ENCODE measurements at places on chromosomes 4 and X.

GRCh38 chr4:64001229-64001898 lies 407.9 kb downstream of the TECRL start:
- DNase-seq = no peak

DNA sequence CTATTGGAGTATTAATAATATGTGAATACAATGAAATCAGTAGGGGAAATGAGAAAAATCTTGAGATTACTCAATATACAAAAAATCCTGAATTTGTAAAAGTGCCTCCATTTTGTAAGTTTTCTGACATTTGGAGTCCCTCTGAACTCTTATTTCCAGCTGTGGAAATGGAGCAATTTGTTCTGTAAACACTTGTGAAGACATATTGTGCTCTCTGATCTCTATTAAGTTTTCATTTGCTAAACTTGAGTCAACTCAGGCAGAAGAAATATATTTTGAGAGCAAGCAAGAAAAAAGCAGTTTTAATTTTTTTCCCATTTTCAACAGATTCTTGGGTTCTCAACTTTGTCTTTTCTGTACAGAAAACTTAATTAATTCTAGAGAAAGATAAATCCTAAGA lies 51.4 kb upstream of the PCDH18 start:
- DNase-seq = no peak

DNA sequence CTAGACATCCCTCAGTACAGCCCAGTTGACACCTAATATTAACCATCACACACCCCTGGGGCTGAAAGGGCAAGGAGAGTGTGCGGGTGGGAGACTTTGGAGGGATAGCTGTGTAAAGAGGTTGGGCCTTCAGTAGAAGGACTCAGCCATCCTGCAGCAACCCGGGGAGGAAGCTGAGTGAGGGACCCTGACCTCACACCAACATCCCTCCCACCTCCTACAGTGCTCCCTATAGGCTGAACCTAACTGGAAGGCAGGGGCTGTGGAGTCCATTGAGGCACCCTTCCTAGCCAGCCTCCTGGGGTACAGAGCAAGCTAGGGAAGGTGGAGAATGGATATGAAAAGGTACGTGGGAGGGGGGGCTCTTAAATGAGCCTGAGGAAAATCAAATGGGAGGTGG lies 276.3 kb downstream of the PTTG2 start:
- DNase-seq = no peak

DNA sequence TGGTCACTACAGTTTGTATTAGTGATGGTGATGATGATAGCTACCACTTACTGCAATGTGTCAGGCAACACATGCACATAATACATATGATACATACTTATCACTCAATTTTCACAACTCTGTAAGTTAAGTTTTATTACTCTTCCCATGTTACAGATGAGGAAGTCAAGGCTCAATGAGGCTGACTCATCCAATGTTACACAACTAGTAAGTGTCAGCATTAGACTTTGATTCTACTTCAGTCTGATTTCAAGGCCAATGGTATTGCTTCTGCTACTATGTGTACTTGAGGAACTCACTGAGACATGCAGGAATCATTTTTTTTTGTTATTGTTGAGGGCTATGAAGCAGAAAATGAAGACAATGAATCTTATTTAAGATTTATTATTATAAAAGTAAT lies 96.4 kb upstream of the TRPC5OS start:
- no peak for DNase-seq

DNA sequence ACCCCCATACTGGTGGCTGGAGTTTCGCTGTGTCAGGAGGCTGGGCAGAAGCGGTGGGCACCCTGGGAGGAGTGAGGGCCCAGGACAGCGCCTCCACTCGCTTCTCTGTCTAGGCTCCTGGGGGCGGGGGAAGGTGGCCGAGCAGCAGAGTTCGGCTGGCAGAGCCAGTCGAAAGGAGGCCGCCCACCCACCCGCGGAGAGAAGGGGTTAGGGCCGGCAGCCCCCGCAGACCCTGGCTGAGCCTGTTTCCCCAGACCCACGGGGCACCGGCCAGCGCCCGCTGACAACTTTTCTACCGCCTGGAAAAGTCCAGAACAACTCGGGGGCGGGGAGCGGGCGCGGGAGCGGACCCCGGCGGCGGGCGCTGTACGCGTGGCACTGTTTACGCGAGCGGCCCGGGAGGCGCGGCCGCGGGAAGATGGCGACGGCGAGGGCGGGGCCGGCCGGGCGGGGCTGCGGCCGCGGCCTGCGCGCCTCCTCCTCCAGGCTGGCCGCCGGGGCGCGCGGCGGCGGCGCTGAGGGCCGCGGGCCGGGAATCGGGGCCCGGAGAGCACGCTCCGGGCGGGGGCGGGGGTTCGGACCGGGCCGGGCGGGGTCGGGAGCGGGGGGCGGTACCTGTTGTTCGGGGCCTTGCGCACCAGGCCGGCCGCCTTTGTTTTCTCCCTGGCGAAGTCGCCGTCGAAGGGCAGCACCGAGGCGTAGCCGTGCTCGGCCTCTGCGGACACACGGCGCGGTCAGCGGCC lies 628 bp downstream of the MXD4 start:
- peak; percentile 56 for DNase-seq

- no peak for DNase-seq
These were observed 4.5 kb downstream of the RPL10 start for GRCh38 chrX:154402622-154403127.

DNA sequence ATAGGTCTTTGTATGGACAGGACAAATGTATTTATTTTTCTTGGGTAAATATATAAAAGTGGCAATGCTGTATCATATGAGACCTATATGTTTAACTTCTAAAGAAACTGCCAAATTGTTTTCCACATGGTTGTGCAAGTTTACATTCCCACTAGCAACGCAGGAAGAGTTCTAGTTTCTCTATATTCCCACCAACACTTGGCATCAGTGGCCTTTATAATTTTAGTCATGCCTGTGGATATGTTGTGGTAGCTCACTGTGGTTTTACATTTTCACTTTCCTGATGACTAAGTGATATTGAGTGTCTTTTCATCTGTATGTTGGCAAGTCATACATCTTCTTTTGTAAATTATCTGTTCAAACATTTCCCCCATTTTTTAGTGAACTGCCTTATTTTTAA lies 126.0 kb downstream of the EMCN start:
- no peak for DNase-seq

DNA sequence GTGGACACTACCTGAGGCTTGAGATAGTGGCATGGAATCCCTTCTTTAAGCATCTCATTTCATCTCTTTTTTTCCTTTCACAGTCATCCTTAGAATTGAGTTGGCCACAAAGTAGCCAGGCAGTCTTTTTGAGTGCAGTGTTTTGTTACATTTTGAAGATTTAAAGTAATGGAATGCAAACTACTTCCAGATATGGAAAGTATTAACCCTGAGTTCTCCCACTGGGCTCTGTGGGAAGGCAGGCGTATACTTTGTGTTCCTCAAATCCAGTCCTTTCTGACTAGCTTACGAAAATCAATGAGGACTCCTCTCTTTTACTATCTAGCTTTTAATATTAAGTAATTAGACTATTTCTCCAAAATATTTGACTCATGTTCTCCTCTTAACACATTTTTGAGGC lies 29.9 kb downstream of the PCDH10 start:
- no peak for DNase-seq

- DNase-seq = no peak
These were observed 12.0 kb upstream of the GPR78 start for GRCh38 chr4:8568068-8568668.

- no peak for DNase-seq
These were observed 244.4 kb upstream of the JADE1 start for GRCh38 chr4:128565054-128565453.

- no peak for DNase-seq
These were observed 86.5 kb upstream of the EGFL6 start for GRCh38 chrX:13482746-13483541.

- DNase-seq = no peak
These were observed 1.4 kb downstream of the MXD4 start for GRCh38 chr4:2260344-2261109.

GRCh38 chrX:47311932-47312774 lies 58.2 kb upstream of the ZNF157 start:
- peak; percentile 26 for DNase-seq

DNA sequence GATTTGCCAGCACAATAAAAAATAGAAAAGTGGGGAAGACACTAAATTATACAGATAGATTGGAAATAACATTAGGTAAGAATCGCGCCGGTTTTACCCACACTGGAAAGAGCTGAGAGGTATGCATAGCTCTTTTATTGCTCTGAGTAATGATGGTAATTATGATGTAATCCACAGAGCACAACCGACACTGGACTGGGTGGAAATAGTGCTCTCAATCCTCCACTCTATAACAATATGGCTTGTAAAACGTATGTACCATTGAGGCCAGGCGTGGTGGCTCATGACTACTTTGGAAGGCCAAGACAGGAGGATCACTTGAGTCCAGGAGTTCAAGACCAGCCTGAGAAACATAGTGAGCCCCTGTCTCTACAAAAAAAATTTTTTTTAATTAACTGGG lies 104.3 kb upstream of the RAPGEF2 start:
- DNase-seq = peak; percentile 27

- DNase-seq = no peak
These were observed 247.4 kb upstream of the CTSO start for GRCh38 chr4:156201050-156201449.

- DNase-seq = peak; percentile 63
These were observed 71.6 kb upstream of the DHX15 start for GRCh38 chr4:24655971-24656370.

- no peak for DNase-seq
These were observed 228.6 kb upstream of the CTSO start for GRCh38 chr4:156182269-156182668.

DNA sequence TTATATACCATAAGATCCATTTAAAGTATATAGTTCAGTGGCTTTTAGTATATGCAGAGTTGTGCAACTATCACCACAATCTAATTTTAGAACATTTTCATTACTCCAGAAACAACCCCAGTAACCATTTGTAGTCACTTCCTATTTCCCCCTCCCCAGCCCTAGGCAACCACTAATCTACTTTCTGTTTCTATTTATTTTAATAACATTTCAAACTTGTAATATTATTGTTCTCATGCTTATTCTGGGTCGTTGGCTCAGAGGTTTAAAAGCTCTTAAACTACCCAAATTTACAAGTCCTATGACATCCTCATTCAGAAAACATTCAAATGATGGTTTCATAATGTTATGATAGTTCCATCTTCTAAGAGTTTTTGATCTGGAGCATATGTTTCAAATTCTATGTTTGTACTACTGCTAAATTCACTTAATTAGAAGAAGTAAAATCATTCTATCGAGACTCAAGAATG lies 18.4 kb downstream of the XIAP start:
- no peak for DNase-seq

DNA sequence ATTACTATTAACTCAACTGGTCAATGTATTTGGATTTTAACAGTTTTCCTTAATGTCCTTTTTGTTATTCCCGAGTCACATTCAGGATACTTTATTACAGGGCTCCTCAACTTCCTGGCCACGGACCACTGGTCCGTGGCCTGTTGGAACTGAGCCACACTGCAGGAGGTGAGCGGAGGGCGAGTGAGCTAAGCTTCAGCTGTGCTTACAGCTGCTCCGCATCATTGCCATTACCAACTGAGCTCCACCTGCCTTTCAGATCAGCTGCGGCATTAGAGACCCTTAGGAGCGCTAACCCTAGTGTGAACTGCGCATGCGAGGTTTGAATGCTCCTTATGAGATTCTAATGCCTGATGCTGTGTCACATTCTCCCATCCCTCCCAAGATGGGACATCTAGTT lies 591.7 kb downstream of the CCSER1 start:
- no peak for DNase-seq
